ENCODE measurements at places on chromosomes 1 and 21.

- DNase-seq: no peak
These were observed 61.2 kb upstream of the NFASC start for GRCh38 chr1:204809488-204809887.

GRCh38 chr1:6134206-6134605, 45.9 kb downstream of the CHD5 start:
- no peak for DNase-seq

DNA sequence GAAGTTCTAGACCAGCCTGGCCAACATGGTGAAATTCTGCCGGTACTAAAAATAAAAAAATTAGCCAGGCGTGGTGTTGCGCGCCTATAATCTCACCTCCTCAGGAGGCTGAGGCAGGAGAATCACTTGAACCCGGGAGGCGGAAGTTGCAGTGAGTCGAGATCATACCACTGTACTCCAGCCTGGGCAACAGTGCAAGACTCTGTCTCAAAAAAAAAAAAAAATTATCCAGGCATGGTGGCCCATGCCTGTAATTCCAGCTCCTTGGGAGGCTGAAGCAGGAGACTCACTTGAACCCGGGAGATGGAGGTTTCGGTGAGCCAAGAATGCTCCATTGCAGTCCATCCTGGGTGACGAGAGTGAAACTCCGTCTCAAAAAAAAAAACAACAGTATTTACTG, 18.5 kb upstream of the RAB42 start:
- DNase-seq: no peak

- no peak for DNase-seq
These were observed 228.8 kb downstream of the DISC1 start for GRCh38 chr1:231855361-231855760.
